ENCODE measurements at places on chromosomes 5 and 9.

DNA sequence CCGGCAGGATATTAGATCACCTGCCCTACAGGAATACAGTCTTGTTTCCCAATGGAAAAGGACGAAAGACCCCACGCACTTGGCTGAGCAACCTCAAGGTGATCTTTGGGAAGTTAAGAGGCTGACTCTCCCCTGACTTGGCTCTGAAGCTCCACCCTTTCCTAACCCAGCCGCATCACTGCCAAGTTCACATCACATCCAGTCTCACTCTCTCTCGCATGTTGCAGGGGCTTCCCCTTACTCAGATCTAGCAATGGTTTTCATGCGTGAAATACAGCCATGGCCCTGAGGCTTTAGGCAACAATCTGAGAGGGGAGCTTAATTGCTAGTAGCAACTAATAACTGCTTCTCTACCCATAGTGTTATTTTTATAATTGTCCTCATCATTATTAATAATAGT is 211.6 kb downstream of the DOCK8 start:
- no peak for DNase-seq

DNA sequence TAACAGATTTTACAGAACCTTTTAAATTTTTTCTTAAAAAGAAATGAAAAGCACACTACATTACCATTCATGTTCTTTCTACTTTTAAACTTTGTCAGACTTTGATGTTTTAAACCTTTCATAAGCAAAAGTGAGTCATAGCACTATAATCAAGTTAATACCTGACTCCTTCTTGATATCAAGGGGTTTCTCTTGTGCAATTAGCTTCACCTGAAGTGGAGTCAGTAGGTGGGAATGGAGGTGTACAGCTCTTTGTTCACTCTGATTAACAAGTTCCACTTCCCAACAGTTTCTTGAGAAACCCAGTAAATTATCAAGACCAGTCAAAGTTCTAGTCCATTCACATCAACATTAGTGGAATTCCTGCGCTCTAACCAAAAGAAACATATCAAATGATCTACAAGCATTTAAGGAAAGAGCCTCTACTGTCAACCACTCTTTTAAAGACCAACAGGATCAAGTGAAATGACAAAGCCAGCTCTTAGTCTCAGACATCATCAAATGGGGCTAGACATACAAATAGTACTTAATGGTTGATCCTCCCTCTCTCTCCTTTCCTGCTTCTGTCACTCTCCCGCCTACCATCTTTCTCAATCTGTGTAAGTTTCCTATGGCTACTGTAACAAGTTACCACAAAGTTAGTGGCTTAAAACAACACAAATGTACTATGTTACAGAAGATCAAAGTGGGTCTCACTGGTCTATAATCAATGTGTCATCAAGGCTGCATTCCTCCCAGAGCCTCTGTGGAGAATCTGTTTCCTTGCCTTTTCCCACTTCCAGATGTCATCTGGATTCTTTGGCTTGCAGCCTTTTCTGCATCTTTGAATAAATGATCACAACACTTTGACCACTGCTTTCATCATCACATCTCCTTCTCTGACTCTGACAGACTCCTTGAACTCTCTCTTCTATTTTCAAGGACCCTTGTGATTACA is 68.0 kb downstream of the HINT1 start:
- DNase-seq = no peak

DNA sequence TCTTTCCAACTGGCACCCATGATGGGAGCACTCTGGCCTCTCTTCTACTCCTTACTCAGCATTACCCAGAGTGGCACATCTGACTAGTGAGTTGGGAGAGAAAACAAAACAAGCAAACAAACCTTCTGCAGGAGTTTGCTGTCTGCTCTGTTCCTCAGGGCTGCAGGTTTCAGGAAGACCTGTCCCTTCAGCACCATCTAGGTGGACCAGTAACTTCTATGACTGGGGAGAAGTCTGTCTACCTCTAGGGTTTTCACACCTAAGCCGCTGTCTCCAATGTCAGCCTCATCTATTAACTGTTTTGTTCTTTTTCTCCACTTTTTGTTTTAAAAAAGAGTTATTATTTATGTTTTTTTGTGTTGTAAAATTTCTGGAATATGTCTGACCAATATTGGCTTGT is 58.7 kb downstream of the RAB3C start:
- DNase-seq = no peak

DNA sequence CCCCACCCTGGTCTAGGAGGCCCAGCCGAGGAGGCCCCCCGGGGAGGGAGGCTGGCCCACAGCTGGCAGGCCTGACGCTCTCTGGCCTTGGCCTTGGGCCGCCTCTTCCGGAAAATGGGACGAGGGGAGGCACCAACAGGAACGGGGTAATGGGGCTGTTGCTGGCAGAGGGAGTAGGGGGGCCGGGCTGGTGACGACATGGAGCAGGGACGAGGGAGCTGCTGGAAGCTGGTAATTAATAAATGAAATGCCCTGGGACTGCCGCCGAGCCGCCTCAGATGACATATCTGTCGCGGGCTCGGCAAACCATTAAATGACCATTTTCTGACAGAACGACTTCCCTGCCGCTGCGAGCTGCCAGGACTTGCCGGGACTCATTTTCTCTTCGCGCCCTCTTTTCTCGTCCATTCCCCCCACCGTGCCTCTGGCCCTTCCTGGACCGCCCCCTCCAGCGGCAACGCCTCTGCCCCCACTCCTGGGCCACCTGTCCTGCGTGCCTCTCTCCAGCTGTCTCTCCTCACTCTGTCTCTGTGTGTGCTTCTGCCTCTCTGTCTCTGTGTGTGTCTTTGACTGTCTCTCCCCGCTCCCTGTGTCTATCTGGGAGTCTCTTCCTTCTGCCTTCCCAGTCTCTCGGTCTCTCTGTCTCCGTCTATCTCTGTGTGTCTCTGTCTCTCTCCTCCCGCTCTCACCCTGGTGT is 215.7 kb downstream of the PAX5 start:
- no peak for DNase-seq

- no peak for DNase-seq
These were observed 386.9 kb upstream of the SMC2 start for GRCh38 chr9:103707181-103707580.

- no peak for DNase-seq
These were observed 19.3 kb upstream of the TOR2A start for GRCh38 chr9:127754099-127755060.

GRCh38 chr5:142864290-142865260 is 94.4 kb downstream of the ARHGAP26 start:
- DNase-seq = no peak

DNA sequence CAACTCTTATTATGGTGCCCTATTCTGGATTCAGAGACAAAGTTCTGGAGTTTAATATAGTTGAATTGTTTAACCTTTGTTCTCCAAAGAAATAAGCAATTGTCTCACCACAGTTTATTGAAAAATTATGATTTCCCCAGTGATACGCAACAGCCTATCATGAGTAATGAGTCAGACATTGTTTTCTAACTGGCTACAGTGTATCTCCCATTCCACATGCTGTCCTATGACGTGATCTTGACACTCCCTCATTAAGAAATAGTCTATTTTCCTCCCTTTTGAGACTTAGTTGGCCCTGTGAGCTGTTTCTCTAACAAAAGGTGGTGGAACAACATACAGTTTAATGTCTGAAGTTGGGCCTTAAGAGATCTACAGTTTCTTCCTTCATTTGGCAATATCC is 1290.6 kb upstream of the CDH6 start:
- DNase-seq = no peak

DNA sequence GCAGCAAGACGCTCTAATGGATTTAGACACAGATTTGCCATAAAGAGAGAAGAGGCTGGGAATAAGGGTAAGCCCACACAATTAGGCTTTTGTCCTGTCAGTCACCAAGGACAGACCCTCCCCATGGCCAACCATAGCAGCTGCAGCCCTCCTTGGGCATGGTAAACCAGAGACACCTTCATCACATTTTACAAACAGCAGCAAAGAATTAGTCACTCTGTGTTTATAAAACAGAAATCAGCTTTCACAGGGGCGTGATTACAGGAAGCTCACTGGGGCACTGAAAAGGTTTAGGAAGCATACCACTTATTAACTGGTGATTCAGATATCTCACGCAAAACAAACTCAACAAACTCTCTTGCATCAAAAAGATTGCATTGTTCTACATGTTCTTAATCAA is 37.3 kb upstream of the ZNF622 start:
- DNase-seq = no peak

GRCh38 chr9:105842023-105842644 is 147.8 kb downstream of the TMEM38B start:
- peak; percentile 19 for DNase-seq

GRCh38 chr9:83355024-83355444 is 183.2 kb downstream of the FRMD3 start:
- no peak for DNase-seq

DNA sequence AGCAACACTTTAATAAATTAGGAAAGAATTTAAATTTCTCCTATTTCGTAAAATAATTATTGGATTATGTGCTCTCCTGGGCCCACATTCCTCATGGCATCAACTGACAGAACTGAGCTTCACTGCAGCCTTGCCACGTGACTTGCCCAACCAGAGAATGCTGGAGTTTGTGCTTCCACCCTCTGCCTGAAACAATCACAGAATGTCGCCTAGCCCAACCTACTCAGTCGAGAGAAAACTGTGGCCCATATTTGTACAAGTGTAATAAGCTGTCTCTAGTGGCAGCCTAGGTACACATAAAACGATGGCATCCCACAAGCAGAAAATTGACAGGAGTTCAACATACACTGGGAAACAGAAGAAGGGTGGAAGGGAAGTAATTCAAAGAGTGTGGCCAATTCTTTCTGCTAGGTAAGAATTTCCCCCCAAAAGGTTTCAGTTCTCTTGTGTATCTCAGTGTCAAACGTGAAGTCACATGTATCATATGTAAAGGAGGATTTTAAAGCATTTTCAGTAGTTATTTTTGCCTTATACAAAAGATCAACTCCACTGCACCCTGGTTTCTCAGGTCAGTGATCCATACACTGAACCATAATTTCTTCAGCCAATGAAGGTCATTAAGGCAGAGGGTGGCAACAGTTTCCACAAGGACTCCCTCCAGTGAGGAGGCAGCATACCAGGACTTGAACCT is 41.7 kb downstream of the ZNF608 start:
- no peak for DNase-seq

GRCh38 chr9:7405924-7406604 is 393.5 kb downstream of the DMAC1 start:
- DNase-seq = no peak
